ENCODE measurements at places on chromosomes 7 and 10.

- peak; percentile 23 for DNase-seq
Measured at GRCh38 chr7:101733713-101734475, 83.5 kb upstream of the CUX1 start.

DNA sequence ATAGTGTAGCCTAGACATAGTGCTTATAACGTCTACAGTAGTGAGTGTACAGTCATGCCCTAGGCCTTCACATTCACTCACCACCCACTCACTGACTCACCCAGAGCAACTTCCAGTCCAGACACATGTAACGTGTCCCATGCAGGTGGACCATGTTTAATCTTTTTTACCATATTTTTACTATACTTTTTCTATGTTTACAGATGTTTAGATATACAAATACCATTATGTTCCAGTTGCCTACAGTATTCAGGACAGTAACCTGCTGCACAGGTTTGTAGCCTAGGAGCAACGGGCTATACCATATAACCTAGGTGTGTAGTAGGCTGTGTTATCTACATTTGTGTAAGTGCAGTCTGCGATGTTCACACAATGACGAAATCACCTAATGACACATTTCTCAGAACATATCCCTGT is 11.0 kb downstream of the MPP7 start:
- DNase-seq, result no peak

DNA sequence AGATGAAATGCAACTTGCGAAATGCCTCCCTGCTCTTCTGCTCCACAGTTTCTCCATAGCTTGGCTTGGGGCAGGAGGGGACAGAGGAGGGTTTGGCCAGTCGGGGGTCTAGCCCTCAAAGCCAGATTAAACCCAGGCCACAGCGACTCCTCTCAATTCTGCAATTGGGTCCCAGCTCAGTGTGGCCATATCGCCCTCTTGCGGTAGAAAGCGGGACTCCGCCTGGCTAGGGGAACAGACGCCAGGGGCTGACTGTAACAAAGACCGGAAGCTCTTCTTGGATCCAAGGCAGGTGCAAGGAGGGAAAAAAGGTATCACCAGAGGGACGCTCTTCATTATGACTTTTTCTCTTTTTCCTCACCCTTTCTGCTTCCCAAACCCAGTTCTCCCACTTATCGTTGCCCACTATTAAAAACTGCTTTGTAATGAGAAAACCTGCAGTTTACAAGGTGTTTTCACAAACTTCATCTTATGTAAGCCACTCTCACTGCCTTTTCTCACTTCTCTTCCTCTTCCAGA is 36.6 kb upstream of the TNPO3 start:
- peak; percentile 38 for DNase-seq

DNA sequence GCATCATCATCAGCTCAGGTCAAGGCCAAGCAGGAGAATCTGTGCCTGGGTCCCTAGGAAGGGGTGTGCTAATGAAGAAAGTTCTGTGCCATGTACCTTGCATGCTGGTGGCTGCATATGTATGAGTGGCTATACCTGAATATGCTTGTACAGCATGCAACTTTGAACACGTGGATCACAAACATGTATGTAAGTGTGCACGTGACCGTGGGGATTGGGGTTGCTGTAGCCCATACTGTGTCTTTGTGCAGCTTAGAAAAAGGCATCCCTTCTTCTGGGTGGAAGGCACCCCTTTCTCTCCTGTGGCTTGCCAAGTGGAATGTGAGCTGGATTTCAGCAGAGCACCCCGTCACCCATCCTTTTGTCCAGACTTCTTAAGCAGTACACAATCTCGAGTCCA is 13.8 kb downstream of the EMX2 start:
- DNase-seq, result no peak

DNA sequence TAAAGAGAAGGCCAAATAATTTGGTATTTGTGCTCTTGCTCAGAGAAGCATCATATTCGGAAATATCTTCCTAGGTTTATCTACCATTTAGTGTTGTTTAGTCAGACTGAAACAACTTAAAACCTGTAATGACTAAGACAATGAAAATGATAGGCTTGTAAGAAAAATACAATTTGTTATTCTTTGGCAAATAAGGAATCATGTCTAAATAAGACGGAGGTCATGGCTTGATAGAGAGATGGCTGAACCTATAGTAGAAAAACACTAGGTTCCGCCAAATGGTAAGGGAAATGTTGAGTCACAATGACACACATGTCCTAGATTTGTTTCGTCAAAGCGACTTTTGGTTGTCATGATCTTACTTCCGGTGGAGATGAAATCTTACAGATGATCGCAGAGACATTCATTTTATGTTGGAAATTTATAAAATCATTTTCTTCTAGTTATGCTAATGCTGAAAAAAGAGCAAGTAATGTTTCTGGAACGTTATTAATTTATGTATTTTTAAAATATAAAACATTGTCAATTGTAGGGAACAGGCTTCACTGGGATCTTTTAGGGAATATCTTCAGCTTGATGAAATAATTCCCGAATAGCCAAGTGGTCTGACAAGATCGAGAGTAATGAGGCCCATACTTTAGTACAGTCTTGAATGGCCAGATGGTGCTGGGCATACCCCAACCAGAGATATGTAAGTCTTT is 1.0 kb downstream of the SRGN start:
- DNase-seq, result no peak

DNA sequence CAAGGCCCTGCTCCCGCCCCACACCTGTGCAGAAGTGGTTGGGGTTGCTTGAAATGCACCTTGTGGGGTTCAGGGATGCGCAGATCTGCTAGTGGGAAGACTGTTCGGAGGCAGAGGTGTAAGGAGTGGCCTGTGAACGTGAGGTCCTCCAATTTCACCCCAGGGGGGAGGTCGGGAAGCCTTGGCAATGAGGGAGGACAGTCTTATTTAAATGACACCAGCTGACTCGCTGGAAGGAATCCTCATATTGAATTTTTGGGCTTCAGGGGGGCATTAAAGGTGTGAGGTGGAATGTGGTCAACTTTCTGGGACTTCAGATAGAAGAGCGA is 218.8 kb upstream of the CELF2 start:
- DNase-seq, result no peak

DNA sequence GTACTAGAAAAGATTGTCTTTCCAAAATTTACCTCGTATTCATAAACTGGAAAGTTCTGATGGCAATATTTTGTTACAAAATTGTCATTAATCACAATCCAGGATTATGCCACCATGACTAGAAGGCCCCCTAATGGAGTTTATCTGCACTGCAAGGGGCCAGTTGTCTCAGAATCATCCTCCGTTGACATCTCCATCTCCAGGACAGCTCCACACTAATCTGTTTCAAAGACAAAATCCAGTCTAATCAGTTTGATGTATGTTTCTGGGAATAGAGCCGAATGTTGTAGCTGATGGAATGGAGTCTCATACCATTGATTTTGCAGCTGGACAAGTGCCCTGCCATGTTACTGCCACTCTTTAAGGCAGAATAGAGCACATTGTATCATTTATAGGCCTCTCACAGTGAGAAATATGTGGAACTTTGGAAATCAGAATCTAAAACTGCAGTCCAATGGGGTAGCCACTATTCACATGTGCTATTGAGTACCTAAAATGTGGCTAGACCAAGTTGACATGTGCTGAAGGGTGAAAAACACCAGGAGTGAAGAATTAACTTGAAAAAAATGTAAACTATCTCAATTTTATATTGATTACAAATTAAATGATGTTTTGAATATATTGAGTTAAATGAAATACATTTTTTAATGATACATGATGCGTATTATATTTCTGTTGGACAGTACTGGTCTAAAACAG is 38.3 kb upstream of the TOMM7 start:
- DNase-seq, result no peak

DNA sequence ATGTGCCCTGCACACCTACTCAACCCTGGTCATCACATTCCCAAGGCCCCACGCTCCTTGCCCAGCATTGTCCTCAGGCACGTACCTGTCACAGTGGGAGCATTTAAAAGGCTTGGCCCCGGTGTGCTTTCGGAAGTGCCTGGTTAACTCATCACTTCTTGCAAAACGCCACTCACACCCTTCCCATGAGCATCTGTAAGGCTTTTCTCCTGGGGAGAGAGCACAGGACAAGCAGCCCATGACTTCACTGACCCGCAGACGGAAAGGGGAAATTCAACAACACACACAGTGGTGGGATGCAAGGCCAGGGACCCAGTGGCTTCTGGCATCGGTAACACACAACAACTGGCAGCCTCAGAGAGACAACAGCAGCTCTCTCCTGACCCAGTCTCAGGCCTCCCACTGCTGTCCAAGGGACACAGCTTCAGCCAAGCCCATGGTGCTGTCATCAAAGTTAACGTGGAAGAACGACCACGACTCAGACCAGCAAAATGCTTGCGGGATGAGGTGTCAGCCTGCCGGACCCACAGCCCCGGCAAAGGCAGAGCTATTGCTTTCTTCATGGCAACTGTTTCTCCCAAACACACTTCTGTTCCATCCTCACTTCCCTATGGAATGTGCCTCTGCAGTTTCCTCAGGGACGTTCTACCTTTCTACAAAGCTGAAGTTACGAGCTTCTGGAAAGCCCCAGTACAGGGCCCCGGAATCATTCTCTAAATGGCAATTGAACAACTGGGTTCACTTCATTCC is 4.8 kb downstream of the KLF6 start:
- no peak for DNase-seq

DNA sequence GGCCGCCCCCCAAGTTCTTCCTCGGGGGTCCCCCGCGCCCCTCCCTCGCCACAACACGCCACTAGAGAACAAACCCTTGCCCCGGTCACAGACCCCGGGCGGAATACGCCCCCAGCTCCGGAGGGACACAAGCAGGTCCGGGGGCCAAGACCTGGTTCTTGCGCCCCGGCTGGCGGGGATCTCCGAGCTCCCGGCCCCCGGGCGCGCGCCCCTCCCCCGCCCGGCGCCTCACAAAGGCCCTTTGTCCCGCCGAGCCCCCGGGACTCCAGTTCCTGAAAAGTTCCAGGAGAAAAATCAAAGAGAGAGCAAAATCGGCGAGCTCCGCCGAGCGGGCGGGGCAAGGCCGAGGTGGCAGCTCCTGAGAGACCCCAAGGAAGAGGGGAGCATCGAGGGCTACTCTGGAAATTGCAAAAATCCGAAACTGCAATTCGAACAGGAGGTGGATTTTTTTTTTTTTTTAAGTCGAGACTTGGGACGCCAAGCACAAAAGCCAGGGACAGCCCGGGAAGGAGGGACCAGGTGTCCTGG is 4.0 kb downstream of the TNRC18 start:
- peak; percentile 58 for DNase-seq

DNA sequence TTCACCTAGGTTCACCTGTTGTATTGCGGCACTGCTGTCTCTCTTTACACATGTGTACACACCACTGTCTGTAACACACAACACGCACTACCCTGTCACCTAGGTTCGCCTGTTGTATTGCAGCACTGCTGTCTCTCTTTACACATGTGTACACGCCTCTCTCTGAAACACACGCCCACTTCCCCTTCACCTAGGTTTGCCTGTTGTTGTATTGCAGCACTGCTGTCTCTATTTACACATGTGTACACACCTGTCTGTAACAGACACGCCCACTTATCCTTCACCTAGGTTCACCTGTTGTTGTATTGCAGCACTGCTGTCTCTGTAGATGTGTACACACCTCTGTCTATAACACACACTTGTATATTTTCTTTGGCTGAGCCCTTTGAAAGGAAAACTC is 51.5 kb downstream of the WDR37 start:
- DNase-seq, result no peak

DNA sequence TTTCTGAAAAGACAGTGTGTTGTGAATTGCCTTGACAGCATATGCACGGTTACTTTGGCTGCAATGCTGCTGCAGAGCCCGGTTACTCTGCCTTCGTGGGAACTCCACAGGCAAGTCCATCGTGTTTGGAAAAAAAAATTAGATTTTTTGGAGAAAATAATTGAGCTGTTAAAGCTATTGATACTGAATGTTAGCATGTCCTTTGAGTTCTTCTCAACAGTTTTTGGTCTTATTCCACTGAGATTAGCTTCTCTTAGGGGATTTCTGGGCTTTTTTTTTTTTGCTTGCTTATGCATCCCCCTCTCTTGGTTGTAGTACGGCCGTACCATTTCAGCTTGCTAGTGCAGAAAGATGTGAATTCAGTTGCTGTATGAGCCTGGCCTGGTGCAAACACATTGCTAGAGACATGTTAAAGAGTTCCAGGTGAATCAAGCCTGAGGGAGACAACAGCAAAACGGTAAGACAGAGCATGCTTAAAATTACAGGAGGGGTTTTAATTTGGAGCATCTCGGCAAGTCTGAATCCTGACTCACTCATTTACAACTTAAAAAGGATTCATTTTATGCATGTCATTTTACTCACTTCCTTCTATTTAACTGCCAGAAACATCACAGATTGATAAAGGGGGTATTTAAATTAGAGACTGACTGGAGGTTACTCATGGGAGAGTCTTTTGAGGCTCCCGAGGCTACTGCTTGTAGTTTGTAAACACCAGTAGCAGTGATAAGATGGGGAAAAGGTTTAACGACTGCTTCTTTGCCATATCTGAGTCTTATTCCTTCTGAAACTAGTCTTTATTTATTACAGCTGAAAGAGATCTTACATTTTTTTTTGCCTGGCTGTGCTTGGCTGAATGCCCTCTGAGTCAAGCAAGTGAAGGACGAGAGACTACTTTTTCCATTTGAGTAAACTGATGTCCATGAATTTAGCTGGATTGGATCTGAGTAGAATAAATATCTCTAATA is 113.7 kb downstream of the CDK14 start:
- DNase-seq, result no peak

- peak; percentile 14 for DNase-seq
Measured at GRCh38 chr10:103451091-103451813, 918 bp downstream of the CALHM2 start.

DNA sequence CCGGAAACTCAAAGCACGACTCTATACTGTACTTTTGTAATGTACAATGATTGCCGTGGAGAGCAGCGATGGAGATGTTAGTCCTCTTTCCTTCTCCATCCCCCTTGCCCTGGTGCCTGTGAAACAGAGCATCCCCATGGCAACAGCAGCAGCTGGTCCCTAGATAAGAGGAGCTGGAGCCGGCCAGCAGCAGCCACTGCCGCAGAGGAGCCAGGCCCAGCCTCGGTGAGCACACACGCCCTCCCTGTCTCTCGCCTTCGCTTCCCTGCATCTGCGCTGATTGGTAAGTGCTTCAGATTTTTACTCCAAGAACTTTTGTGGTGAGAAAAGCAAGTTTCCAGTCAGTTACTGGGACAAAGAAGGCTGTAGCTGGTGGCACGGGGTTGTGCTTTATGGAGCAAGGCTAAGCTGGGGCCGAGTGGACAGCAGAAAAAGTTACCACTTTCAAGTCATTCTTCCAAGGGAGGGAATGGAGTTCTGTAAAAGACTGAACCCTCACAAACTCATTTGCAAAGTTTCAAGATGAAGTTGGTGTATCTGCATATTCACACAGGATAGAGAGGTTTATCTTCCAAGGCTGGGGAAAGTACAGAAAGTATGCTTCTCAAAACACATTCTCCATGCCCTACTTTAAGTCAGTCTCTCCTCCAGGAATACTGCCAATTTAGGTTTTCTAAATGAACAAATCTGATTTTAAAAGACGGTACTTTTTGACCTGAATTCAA is at the start of gene PPP1R17:
TSS of gene PPP1R17 (plus strand) at position 192 of the 725 bp plus-strand sequence. CDS start 5,227 bp downstream, outside the sequence.
- peak; percentile 27 for DNase-seq

GRCh38 chr7:13835442-13835841 is 154.0 kb downstream of the ETV1 start:
- DNase-seq, result no peak

All from hypothalamus (tissue), 51 donors.